ENCODE measurements at places on chromosomes 7 and 10.

DNA sequence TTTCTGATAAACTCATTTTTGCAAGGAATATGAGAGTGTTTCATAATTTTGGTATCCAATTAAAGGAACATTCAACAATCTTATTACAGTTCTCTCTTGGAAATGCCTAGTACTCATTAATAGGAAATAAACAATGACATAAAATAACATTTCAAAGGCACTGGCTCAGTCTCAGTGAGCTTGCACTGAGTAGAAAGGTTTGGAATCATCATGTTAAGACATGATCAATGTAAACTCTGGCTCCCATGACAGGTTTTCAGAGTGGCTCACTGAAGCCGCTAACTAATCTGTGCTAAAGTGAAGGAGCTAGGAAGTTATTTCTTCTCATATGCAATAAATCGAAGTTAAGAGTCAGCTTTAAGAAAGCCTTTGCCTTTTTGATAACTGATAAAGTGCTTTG, 203.3 kb upstream of the HGF start:
- no peak for DNase-seq

- DNase-seq, result no peak
Measured at GRCh38 chr10:114034923-114035645, 8.6 kb upstream of the ADRB1 start.

- no peak for DNase-seq
Measured at GRCh38 chr10:92760609-92761008, 70.9 kb downstream of the HHEX start.

GRCh38 chr7:106371629-106372028, 86.8 kb upstream of the NAMPT start:
- DNase-seq, result no peak

DNA sequence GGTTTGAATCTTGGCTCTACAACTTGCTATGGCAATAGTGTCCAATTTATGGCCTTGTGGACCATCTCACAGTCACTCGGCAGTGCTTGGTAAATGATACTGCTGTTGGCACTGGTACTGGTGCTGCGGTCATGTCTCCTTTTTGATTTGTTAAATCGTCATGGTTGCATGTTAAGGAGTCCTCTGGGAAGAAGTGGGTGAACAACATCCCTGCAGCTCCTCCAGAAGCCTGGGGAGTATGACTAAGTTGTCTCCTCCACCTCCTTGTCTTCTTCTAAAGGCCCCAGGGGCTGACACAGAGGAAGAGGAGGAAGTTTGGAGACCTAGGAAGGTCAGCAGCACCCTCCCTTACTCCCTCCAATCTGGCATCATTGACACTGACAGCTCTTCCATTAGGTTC, 8.5 kb downstream of the ITPRIP start:
- DNase-seq, result peak; percentile 63

DNA sequence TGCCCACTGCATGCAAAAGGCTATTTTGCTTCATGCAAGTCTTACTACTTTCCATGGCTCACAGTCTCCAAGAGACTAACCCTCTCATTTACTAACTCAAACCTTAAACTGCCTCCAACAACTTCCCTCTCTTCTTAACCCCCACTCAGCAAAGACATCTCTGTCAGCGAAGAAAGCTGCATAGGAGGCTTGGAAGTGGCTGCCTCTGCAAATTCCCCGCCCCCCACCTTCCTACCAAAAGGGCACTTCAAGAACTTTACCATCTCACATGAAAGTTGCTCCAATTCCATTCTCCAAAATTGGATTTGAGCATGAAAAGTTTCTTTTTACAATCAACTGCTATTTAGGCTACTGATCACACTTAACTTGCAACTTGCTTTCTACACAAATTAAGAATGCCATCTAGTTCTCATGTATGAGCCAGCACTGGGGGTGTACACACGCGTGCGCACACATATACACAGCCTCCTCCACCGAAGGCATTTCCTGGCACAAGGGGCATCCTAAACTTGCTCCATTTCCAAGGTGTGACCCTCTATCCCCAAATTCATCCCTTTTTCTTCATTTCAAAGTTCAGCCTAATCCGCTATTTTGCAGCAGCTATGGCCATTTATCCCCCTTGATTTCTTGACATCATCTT, 1.8 kb downstream of the CCDC6 start:
- no peak for DNase-seq
